ENCODE measurements at places on chromosomes 7 and 10.

DNA sequence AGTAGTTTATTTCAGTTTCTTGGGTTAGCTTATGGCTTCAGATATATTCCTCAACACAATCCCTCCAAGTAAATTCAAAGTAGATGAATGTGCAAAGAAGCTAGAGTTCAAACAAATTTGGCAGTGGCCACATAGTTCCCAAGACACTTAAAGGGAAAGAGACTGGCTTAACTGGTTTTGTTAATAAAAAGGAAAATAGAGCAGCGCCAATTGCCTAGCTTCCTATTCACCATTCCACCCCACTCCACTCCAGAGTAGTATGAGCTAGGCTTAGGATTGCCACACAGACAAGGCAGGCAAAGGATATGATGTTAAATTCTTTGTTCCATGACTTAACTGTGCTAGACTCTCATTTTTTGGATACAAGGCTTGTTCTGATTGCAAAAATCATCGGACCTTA lies 2.0 kb downstream of the XRCC2 start:
- no peak for DNase-seq

GRCh38 chr7:129067943-129068548 lies 13.1 kb upstream of the TNPO3 start:
- DNase-seq: no peak

DNA sequence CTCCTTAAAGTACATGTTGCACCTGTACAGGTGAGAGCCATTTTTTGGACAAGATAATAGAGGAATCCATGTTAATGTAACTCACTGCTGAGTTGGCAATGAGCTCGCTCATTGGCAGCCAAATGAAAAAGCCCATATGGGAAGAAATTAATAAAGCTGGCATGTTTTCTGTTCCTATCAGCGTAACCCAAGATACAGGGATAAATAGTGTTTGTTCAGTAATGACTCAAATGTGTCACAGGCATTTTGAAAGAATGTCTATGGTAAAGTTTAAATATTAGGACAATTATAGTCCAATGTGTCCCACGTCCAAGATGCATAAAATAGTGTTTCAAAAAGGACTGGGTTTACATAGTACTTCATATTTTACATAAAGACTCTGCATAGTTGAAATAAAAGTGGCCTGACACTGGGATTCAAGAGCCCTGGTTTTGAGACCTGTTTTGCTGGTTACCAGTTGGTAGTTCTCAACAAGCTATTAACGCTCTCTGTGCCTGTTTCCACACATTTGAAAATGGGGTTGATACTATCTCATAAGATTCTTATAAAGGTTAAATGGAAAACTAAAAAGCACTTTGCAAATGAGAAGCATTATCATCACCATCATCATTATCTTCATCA lies 49.1 kb downstream of the MTURN start:
- no peak for DNase-seq

DNA sequence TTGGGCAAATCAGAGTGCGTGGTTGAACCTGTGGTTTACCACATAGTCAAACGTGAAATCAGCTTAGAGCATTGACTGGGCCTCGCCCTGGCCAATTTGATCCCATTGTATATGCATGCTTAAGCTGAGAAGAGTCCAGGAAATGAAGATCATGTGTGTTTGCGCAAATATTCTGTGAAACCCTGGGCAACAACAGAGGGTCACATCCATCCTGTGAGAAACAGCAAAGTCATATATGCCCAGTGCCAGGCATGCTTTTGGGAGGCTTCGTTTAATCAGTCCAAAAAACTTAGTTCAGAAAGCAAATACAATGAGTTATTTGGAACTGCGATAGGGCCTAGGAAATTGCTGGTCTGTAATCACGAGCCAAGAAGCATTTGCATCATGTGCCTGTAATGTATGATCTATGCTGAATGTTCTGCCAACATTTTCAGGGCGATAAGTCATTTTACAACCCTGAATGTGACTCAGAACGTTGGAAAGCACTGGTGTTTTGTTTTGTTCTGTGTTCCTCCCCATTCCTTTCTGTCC lies 412.1 kb upstream of the CELF2 start:
- DNase-seq: no peak

GRCh38 chr7:93161181-93161762 lies 13.1 kb upstream of the SAMD9L start:
- no peak for DNase-seq

DNA sequence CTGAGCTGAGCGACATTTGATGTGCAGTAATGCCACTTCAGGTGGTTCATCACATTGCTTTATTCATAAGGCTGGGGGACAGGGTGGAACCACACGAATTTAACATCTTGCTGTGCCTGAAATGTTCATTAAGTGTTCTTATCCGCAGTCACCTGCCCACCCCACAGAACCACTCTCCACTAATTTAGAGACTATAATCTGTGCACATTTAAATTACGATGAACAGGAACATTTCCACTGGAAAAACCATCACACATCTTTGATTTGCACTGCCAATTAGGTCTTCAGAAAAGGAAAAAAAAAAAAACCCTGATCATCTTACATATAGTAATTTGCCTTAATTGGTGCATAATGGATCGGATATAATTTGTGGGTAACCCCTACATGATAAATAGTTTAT lies 2.3 kb downstream of the CDCA7L start:
- no peak for DNase-seq

DNA sequence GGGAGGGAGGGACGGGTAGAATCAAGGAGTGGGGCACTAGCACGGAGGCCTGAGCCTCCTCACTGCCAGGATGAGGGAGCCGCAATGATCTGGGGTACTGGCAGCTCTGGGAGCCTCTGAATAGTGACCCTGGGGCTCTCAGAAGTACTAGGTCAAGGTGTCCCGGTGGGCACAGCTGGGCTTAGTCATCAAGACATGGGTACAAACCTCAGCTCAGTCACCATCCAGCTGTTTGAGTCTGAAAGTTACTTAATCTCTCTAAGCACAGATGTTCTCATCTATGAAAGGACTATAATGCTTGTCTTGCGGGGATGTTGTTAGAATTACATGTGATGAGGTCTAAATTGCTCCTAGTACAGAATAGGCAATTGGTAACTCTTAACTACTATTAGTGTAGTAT lies 276.8 kb downstream of the KCNMA1 start:
- no peak for DNase-seq

DNA sequence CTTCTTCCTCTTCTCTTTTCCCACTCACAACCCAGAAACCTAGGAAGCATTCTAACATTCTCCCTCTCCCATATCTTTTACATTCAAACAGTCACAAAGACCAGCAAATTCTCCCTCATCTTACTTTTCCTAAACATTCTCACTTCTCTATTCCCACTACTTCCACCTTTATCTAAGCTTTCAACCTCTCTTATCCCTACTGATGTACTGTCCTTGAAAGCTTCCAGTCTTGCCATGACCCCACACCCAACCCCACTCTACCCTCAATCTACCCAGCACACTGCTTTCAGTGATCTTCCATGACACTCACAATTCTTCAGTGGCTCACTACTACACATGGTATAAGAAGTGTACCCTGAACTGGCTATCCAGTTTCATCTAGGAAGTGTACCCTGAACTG lies 5.3 kb downstream of the IMMP2L start:
- DNase-seq: no peak

DNA sequence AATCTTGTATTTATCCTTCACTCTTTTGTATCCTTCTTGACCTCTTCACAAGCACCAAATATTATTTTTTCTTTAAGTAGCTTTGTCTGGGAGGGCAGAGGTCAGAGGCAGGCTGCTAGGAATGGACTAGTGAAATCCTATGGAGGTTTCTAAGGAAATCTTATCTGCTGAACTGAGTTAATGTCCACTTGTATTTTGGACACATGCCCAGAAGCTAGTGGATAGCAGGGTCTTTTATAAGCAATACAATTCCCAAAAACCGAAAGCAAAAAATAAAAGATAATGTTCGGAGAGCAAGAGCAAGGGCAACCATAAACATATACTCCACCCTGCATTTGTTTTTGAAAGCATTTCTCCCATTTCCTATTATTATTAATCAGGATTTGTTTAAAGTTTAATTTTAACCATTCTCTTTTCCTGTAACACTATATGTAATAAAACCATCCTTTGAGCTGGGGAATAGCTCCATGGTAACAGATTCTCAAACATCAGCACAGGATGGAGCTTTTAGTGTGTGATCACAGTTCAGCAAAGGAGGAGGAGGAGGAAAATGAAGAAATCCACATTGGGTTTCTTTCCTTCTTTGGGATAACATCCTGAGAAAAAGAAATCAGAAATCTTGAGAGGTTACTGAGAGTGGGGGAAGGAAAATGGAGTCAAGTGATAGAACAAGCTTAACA lies 328.2 kb upstream of the LRRN3 start:
- no peak for DNase-seq

- no peak for DNase-seq
Measured at GRCh38 chr7:91299952-91300775, 35.9 kb downstream of the FZD1 start.

GRCh38 chr7:142787034-142787768 lies 16.4 kb downstream of the PRSS2 start:
- no peak for DNase-seq

GRCh38 chr7:115379321-115379720 lies 457.4 kb downstream of the MDFIC start:
- DNase-seq: no peak

DNA sequence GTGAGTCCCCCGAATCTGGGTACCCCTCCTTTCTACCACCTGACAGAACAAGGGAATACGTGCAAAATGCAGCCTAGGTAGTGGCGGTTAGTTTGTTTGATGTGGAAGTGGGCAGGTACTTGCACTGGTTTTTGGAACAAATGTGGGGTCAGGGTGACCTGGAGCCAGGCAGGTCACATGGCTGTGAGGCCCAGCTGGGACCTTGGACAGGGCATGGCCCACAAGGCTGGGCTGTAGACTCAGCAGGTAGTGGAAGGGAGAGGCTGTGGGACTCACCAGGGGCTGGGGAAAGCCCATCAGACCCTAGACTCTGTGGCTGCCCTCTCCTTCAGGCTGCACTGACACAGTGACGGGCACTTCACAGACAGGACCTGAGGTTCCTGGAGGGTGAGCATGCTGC lies 159.9 kb upstream of the ADCY1 start:
- no peak for DNase-seq

- no peak for DNase-seq
Measured at GRCh38 chr7:2821161-2821841, 22.8 kb downstream of the GNA12 start.

- DNase-seq: no peak
Measured at GRCh38 chr7:39691821-39692220, 68.4 kb downstream of the RALA start.

DNA sequence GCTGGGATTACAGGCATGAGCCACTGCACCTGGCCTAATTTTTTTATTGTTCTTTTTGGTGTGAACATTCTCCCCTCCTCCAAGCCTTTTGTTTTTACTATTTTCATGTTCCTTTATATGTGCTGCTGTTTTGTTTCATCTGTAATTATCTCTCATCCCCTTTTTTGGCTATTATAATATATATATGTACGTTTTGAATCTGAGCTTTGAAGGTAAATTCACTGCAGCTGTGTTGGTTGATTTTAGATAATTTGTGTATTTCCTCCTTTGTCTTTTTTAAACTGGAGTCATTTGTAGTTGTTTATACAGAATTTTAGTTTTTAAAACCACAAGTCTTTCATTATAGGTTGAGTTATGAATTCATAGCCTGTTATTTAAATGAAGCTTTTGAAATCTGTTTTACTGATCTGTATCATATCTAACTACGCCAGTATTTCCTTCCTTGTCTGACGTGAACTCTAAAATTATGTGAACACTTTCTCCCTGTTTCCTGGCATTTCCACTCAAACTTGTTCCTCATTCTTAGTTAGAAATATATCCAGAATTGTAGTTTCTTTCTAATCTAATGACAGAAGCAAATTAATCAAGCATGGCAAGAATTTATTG lies 54.9 kb downstream of the PTEN start:
- DNase-seq: no peak

DNA sequence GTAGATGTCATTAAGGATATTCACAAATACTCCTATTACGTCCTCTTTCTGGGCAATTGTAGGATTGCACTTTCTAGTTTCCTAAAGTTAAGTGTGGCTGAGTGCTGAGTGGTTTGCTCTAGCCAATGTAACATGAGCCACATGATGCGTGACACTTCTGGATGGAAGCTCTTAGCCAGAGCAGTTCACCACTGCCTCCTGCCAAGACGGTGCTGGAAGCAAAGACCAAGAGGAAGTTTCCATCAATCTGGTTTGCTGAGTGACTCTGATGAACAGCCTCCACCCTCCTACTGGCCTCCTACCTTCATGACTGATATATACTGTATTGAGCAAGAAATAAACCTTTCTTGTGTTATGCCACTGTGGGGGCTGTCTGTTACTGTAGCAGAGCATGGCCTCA lies 318.1 kb downstream of the KCNMA1 start:
- no peak for DNase-seq

DNA sequence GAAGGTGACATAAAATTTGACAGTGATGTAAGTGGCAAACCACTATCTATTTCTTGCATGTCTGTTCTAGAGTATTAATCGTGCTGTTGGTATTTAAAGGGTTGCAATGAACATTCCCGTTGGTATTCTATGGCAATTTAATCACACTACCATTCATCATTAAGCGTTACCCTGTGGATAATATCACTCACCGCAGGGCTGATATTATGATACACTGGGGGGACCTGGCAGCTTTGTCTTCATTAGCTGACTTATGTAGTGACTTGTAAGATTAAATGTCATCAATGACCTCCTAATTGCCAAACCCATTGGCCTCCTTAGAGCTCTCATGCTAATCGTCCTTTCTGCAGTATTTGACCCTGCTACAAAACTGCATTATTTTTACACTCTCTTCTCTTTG lies 624.5 kb upstream of the VSTM2A start:
- no peak for DNase-seq

DNA sequence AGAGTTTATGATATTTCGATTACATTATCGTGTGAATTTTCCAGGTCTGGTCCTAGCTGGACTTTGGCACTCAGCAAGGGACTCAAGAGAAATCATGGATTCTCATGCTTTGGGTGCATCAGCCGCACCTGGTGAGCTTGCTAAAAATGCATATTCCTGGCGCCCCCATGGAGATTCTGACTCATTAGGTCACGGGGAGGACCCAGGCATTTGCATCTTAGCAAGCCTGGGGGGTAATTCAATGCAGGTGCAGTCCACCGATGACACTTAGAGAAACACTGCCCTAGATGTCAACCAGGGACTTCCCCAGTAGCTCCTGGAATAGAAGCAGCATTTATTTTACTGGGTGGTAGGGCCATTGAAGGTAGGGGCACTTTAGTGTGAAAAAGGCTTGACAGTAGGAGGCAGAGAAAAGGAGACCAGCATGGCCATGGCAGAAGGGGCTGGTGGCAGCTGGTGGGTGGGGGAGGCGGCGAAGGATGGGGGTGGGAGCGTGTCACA lies 29.9 kb upstream of the PDCD4 start:
- DNase-seq: no peak

GRCh38 chr7:158559356-158559755 lies 28.3 kb downstream of the PTPRN2 start:
- no peak for DNase-seq

- no peak for DNase-seq
Measured at GRCh38 chr7:74027683-74028320, at the start of gene ELN. Gene ELN (plus strand): TSS chr7:74028173. CDS start chr7:74028188, 15 bp downstream.

Measured in stimulated activated CD8-positive, alpha-beta memory T cell treated with anti-CD3 and anti-CD28 coated beads, Interleukin-7, amount 100 ng/mL, for 24 hours (primary cell).